Breast epithelium (tissue), 4 donors: ENCODE measurements at places on chromosomes 7 and 10. TPM values are rescaled to one million over a fixed set of nuclear protein-coding genes. Genes with fewer than 3 reads are reported as not detected.

The AFAP1L2 gene
- total RNA-seq, result 43.9 TPM

The ATOH7 gene
- total RNA-seq, result 0.64 TPM

The KLF6 gene
- 347 TPM for total RNA-seq

The KLF14 gene
- total RNA-seq, result 0.80 TPM

The GPR26 gene
- total RNA-seq, result not detected

The NT5C2 gene
- 122 TPM for total RNA-seq

The CALML3 gene
- 3.6 TPM for total RNA-seq

DNA sequence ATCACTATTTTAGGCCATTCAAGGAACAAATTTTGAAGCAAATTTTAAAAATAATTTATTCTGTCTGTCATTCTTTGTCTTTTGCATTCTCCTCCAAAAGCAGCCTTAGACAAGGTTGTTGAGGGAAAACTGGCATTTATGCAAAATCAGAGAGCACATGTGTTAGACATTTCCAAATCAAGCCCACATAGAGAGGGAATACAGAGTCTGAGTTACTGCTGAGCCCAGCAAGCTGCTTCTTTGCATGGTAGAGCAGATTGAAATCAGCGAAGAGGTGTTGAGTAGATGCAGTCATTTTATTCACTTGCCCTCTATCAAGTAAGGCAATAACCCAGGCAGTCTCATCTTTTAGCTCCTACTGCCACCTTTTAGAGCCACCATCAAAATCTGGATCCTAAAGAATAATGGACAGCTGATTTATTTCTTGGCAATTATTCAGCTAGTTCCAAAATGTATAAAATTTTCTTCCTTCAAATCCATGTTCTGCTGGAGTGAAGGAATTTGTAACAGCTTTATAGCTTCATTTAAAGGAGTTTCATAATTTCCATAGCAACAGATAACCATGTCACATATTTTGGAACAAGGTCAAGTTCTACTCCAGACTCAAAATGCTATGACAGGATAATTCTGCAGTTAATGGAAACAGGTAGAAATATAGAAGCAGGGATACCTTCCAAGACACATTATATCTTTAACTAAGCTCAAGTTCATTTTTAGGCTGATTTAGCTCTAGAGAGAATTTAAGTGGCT is 7.3 kb upstream of the PCDH15 start:
- no peaks in the 10 kb centered on the region for H3K27me3 ChIP-seq
- no peak overlapping the region for H3K27ac ChIP-seq
- no peaks in the 10 kb centered on the region for H3K4me1 ChIP-seq
- no peaks in the 10 kb centered on the region for H3K36me3 ChIP-seq

DNA sequence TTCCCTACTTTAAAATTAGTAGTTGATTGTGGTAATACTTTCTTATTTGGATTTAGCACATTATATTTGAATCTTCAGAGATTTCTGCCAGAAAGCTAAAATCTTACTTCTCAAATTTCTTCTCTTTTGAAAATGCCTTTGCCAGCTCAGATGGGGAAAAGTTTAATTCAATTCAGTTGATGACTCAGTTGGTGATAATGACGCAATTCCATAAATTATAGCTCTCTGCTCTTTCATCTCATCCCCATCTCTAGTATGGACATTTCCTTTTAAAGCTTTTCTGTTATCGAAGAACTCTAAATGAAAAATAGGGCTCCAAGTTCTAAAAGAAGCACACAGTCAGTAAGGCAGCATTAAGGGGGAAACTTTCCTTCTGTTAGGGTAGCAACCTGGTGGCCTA is 25.5 kb downstream of the RNLS start:
- H3K27me3 ChIP-seq, result no peaks in the 10 kb centered on the region
- H3K4me1 ChIP-seq, result no peaks in the 10 kb centered on the region
- no peak for DNase-seq
- no peaks in the 10 kb centered on the region for H3K36me3 ChIP-seq
- H3K27ac ChIP-seq, result no peak overlapping the region

DNA sequence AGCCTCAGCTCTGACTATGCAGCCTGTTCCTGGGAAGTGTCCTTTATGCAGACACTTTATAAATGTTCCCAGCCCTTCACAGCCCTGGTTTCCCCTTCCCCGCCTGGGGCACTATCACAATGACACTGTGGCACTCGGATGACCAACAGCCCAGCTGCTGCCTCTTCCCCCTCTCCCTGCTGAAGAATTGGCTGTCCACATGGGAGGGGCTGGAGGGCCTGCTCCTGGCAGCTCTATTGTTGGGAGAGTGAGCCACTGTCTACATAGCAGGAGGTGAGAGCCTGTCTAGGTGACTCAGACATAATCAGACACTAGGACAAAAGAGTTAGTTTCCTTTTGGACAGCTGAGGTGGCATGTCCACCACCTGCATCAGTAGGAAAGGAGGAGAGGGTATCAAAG is 437.5 kb downstream of the PLXNA4 start:
- no peaks in the 10 kb centered on the region for H3K4me1 ChIP-seq
- no peaks in the 10 kb centered on the region for H3K27me3 ChIP-seq
- DNase-seq, result no peak
- no peak overlapping the region for H3K4me3 ChIP-seq
- no peaks in the 10 kb centered on the region for H3K36me3 ChIP-seq

- DNase-seq, result no peak
- H3K4me3 ChIP-seq, result no peak overlapping the region
- H3K27me3 ChIP-seq, result no peaks in the 10 kb centered on the region
Observed at GRCh38 chr10:74335501-74335900, 184.5 kb downstream of the ADK start.

GRCh38 chr10:101858723-101859500 is 15.3 kb upstream of the KCNIP2 start:
- no peak overlapping the region for H3K27ac ChIP-seq
- no peaks in the 10 kb centered on the region for H3K36me3 ChIP-seq
- H3K4me3 ChIP-seq, result no peak overlapping the region
